Stimulated activated CD4-positive, alpha-beta T cell treated with anti-CD3 and anti-CD28 coated beads, TNF-alpha, amount 100 ng/mL, for 4 hours (primary cell): ENCODE measurements at places on chromosomes 12 and 14.

DNA sequence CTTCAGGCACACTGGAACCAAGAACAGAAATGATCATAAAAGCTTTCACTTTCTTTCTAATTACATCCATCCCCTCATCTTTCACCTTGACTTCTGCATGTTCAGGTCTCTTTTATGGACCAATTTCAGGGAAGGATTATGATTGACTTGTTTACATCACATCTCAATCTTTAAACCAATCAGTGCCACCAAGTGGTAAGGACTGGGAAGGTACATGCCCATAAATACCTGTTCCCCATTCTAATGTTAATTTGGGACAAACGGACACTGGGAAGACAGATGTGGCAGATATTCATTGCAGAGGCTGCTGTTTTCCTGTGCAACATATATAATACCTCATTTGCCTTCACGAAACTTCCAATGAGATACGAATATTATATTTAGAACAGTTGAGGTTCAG is 978.1 kb downstream of the GALC start:
- DNase-seq, result no peak

DNA sequence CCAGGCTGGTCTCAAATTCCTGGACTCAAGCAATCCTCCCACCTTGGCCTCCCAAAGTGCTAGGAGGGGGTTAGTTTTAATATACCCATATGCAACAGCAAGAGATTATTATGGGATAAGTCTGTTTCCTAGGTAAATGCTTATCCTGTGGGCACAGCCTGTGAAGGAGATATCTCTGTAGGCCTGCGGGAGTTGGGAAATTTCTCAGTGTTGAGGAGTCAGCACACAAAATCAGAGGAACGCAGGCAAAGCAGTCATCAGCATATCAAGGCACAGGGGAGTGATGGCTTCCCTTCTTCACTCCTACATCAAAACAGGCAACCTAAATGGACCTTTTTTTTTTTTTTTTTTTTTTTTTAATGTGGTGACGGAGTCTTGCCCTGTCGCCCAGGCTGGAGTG is 20.9 kb upstream of the TMED10 start:
- DNase-seq, result no peak

- no peak for DNase-seq
Measured at GRCh38 chr14:51872396-51872795, 12.0 kb downstream of the GNG2 start.

- no peak for DNase-seq
Measured at GRCh38 chr12:56721721-56722120, 3.4 kb downstream of the NACA start.

DNA sequence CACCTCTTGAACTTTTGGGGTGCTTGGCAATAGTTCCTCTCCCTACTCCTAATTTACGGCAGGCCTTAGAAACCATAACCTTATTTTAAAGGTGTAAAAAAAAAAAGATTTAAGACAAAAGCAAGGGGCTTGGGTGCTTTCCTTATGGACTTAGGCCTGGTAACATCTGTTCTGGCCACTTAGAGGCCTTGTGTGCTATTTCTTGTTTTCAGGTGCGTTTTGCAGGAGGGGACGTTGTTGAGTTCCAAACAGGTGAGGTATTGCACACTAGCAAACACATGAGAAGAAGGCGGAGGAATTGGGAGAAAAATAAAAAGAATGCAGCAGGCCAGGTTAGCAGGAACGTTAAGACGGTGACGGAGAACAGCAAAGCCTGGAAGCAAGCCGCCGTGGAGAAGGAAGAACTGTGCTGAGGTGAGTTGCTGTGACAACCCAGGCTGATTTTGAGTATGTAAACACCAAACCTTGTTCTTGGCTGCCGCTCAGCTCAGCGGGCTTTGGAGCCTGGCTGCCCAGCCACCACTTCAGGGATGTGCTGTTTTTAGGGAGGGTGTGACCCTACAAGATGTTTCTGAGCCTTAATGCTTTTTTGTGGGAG is 17.3 kb downstream of the EMG1 start:
- no peak for DNase-seq

DNA sequence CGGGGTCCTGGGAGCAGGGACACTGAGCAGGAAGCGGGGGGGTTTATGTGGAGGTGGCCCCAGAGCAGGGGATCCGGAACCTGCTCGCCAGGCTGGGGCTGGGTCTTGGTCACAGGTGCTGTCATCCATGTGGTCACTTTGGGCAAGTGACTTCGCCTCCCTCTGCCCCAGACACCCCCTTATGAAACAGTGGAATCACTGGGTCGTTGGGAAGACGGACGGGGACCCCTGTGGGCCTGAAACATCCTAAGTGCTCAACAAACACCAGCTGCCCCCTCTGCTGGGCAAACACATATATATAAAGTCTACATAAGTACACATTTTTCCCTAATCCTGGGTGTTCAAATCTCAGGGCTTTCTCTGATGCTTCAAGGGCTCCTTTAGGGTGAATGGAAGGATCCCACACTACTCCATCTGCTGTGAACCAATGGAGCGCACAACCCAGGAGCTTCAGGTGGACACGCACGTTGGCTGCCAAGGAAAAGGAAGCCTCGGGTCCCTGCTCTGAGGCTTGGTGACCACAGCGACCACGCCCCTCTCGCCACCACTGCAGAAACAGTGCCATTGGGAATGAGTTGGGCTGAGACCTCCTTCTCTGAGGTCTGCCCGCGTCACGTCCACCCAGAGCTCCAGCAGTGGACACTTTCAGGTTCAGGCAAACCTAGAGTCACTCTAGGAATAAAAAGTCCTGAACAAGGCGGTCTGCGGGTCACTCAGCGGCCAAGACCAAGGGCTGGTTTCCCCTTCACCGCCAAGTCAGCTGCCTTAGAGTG is 54.6 kb downstream of the CDC42BPB start:
- no peak for DNase-seq

DNA sequence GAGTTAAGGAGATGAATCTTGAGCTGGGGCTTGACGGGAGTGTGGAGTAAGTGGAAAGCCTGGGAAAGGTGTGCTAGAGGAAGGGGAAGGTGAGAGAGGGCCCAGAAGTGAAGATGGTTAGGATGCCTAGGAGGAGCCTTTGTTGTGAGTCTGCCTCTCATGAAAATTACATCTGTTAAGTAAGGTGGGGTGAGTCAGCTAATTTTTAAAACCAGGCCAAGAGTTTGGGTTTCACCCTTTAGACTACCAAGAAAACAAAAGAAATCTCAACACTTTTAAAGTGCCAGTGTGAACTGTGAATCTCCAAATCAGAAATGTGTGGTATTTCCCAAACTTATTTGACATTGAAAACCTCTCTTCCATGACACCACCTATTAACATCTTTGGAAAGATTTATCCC is 185.2 kb downstream of the CRADD start:
- no peak for DNase-seq

DNA sequence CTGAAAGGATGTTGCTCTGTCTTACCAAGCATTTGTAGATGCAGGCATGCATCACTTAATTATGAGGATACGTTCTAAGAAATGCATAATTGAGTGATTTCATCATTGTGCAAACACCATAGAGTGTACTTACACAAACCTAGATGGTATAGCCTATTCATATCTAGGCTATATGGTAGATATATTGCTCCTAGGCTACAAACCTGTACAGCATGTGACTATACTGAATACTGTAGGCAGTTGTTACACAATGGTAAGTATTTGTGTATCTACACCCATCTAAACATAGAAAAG is 75.9 kb downstream of the IFT81 start:
- DNase-seq, result no peak

GRCh38 chr14:59601056-59601455 is 24.4 kb upstream of the CCDC175 start:
- DNase-seq, result no peak

DNA sequence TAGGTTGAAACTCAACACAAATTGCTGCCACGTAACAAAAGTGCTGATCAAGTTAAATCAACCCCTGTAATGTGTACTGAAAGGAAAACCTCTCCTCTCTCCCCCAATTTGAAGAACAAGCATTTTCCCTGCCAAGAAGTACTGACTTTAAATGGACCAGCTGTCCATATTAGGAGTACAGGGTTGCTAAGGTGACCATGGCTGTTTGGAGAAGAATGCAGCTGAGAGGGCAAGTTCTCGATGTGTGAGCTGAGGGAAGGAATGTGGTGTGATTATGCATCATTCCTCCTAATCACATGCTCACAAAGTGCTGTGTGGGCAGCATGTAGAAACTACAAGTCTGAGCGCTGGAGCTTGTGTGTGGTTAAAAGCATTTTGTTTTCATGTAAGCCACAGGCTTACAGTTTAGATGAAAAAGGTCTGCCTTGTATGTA is 50.9 kb upstream of the CCT2 start:
- DNase-seq, result no peak

- DNase-seq, result no peak
Measured at GRCh38 chr14:93010522-93011140, 87.7 kb downstream of the CHGA start.

- DNase-seq, result no peak
Measured at GRCh38 chr14:94237983-94238382, 55.1 kb downstream of the SERPINA10 start.

- no peak for DNase-seq
Measured at GRCh38 chr12:52575256-52575655, 1.6 kb upstream of the KRT74 start.

DNA sequence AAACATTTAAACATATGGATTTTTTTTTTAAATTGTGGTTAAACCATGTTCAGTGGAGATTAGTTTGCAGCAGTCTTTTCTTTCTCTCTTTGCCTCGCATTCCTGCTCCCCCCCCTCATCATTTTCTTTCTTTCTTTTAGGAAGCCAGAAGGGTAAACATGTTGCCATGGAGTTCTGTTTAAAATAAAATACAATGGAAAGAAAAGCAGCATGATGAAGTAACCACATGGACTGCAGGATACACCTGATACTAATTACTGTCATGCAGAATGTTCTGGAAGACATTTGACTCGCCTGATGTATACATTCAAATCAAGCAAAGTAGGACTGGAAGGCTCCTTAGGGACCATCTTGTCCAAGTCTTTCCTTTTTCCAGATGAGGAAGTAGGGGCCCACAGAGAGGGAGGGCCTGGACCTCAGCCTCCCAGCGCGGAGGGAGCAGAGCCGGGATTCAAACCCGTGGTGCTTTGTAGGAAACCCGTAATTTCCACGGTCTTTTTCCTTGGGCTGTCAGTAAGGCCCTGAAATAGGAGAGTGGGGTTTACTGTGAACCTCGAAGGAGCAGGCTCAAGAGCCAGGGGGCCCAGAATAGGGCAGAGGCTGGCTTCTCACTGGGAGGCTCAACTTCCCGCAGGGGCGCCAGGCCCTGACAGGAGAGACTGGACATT is 2.4 kb upstream of the MEG3 start:
- DNase-seq, result no peak
